ENCODE measurements at places on chromosomes 13 and 19.

- no peak for DNase-seq
Observed at GRCh38 chr19:11418549-11419506, at the start of gene RGL3. RGL3 (minus strand) TSS chr19:11419314; CDS start chr19:11419278, 36 bp downstream.

DNA sequence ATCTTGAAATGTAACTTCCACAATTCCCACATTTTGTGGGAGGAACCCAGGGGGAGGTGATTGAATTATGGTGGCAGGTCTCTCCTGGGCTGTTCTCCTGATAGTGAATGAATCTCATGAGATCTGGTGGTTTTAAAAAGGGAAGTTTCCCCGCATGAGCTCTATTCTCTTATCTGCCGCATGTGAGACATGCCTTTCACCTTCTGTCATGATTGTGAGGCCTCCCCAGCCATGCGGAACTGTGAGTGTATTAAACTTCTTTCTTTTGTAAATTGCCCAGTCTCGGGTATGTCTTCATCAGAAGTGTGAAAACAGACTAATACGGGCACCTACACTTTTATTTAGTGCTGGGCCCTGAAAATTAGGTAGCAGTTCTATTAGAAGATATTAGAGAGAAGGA lies 45.8 kb downstream of the TNFSF13B start:
- DNase-seq = no peak

- no peak for DNase-seq
Observed at GRCh38 chr19:56983171-56983570, 136.6 kb upstream of the USP29 start.

DNA sequence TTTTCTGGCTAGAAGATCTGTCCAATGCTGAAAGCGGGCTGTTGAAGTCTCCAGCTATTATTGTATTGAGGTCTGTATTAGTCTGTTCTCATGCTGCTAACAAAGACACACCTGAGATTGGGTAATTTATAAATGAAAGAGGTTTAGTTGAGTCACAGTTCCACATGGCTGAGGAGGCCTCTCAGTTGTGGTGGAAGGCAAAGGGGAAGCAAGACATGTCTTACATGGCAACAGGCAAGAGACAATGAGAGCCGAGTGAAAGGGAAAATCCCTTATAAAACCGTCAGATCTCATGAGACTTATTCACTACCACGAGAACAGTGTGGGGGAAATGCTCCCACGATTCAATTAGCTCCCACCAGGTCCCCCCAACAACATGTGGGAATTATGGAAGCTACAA lies 980.4 kb downstream of the SLITRK5 start:
- DNase-seq = no peak

DNA sequence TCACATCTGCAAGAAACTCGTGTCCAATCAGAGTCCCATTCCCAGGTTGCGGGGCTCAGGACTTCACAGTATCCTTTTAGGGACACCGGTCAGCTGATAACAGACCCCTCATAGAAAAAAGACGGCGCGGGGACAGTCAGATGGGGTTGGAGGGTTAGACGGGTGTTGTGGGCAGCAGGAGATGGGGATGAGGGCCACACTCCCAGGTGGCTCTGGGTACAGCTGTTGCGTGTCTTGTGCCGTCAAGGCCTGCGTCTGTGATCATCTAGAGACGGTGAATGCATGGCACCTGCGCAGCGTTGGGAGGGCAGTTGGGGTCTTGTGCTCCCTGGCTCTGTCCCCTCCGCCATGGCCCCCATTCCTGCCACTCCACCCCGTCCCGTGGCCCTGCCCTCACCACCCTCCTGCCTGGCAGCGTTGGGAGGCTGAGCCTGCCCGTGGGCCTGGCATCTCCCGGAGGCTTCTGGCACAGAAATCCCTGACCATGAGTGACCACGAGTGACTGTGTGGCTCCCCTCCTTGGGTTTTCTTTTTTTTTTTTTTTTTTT lies 14.0 kb upstream of the TEKTIP1 start:
- no peak for DNase-seq

GRCh38 chr19:43699506-43700394 lies 16.1 kb upstream of the IRGC start:
- no peak for DNase-seq

- DNase-seq = no peak
Observed at GRCh38 chr19:33569821-33570220, 48.2 kb upstream of the PEPD start.

DNA sequence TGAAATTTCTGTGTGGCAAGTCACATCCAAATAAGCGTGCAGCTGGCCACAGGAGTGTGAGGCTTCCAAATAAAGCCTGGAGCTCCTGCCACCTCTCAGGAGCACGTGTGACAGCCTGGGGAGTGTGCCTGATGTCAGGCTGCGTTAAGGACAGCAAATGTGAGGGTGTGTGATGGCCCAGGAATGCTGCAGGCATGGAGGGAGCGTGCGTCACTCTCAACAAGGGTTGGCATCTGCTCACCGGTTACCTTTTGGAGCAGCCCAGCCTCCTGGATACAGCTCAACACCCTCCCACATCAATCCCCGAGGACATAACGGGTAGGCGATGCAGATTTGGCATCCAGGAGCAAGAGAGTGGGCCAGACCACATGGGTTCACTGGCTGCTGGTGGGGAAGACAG lies 19.0 kb downstream of the NUMBL start:
- no peak for DNase-seq

DNA sequence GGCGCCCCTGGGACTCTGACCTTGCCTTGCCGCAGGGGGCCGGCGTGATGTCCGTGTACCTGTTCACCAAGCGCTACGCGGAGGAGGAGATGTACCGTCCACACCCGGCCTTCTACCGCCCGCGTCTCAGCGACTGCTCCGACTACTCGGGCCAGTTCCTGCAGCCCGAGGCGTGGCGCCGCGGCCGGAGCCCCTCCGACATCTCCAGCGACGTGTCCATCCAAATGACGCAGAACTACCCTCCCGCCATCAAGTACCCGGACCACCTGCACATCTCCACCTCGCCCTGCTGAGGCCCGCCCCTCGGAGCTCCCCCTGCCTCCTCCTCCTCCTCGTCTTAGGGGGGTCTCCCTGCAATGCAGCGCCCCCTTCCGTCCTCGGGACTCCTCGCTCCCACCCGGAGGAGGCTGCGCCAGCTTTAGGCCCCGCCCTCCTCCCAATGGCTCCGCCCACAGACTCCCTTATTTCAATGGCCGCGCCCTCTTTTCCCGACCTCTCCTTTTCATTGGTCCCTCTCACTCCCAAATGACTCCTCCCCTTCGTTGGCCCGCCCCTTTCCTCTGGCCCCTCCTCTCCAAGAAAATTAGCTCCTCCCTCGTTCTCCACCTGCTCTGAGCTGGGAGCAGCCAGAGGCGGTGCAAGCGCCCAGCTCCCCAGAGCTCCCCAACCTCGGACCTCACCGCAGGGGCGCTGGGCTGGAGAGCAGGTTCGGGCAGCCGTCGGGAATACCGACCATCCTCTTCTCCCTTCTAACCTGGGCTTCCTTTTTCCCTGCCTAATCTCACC lies 20.5 kb upstream of the CACNG8 start:
- no peak for DNase-seq

DNA sequence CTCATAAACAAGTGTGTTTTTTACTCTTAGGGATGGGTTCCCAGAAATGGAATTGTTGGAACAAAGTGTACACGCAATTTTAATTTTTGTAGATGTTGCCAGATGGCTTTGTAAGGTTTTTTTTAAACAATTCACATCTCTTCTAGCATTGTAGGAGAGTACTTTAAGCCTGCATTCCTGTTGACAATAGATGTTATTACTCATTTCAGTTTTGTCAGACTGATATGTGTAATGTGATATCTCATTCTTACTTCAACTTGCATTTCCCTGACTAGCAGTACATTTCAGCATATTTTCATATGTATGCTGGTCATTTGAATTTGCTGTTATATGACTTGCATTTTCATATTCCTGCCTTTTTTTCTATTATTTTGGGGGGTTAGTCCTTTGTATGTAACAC lies 186.6 kb upstream of the SLITRK6 start:
- DNase-seq = no peak

- no peak for DNase-seq
Observed at GRCh38 chr13:113158946-113159345, 498 bp downstream of the PROZ start.

- DNase-seq = no peak
Observed at GRCh38 chr13:75687150-75687763, 51.1 kb downstream of the LMO7 start.

GRCh38 chr13:46178143-46178542 lies 3.8 kb downstream of the LCP1 start:
- no peak for DNase-seq

DNA sequence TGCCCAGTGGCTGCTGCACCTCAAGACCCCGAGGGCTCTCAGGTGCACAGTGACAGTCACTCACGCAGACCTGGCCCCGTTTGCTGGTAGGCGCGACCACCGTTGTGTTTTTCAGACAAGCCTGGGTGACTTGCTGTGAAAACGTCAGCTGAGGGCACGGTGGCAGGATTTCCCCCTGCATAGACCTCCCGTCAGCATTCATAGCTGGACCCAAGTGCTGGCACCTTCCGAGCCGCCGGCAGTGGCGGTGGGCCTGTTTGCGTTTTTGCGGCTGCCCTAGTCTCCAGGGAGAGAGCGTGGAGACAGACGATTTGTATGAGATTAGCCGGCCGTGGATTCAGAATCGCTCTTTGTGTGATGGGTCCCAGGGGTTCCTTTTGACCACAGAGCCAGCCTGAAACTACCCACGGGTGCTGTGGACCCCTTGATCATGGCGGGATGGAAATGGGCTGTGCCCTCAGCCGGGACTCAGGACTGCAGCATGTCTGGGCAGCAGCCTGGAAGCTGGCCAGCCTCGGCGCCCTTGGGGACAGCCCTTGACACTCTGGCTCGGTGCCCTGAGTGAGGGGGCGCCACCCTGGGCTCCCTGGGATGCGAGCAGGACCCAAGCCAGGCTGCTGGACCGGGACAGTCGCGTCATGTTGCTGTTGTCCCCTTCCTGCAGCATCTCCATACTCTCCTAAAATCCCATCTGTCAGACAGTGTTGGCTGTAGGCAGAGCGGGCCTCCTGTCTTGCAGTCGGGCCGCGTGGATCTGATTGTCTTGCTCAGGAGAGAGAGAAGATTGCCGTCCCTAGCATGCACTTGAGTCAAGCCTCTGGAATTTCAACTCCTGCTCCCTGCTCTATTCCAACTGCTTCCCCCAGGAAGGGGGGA lies 8.6 kb downstream of the KDM4B start:
- no peak for DNase-seq

DNA sequence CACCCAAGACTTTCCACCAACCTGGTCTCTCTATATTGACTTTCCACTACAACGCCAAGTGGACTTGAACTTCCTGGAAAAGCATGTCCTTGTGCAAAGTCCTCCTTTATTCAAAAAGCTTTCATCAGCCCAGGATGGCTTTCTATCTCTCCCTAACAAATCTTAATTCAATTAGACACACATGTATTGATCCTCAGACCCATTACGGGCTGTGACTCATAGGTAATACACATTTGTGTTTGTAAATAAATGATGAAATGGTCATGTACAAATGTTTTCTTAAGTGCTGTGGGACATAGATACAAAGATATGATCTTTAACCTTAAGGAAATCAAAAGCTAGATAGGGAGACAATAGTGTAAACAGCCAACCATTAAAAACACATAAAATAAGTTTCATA lies 1189.7 kb downstream of the EFNB2 start:
- no peak for DNase-seq

GRCh38 chr19:6230991-6231448 lies 48.8 kb downstream of the MLLT1 start:
- DNase-seq = no peak

- no peak for DNase-seq
Observed at GRCh38 chr13:99155821-99156220, 44.8 kb upstream of the UBAC2 start.

DNA sequence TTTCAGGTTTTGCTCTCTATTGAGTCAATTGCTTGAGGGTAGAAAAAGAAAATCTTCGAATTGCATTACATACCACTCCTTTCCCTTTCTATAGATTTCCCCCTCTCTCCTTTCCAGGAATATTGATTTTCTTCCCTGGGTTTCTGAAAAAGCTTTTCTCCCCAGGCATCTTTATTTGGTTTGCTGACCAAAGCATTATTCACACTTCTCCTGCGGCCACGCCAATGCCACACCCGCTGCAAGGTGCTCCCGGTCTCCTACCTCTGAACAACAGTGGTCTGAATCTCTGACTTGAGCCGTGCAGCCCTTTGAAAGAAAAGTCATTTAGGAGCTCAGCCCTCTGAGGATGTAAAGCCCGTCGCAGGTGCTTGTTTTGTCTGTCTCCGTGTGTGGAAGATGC lies 350.9 kb upstream of the TMTC4 start:
- no peak for DNase-seq

DNA sequence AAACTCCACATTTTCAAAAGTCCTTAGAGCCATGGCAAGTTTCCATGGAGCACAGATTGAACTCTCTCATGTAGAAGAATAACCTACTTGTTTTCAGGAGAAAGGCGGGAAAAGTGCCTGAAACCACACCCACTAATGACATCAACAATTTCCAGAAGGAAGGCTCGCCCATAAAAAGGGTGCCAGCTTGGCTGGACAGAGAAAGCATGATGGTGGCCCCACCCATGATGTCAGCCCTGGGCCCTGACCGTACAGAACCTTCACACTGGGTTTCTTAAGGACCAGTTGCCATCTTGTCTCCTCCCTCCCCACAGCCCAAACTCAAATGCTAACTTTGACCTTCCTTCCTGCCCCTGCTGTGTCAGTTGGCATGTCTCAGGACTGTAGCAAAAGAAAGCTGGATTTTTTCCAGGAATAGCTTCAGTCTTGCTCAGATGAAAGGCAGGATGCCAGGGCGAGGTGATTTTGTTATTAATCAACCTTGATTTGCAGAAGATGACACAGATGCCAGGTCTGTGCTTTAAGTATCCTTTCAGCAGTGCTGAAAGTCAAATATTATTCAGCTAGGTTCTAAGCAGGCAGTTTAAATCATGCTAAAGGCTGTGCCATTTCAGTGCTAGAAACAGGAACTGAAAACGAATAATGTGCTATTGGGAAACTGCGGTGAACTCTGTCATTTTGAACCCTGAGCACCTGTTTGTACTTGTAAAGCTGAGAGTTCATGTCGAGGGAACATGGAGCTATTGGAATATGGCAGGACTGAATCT lies 89.5 kb upstream of the RFC3 start:
- DNase-seq = no peak

DNA sequence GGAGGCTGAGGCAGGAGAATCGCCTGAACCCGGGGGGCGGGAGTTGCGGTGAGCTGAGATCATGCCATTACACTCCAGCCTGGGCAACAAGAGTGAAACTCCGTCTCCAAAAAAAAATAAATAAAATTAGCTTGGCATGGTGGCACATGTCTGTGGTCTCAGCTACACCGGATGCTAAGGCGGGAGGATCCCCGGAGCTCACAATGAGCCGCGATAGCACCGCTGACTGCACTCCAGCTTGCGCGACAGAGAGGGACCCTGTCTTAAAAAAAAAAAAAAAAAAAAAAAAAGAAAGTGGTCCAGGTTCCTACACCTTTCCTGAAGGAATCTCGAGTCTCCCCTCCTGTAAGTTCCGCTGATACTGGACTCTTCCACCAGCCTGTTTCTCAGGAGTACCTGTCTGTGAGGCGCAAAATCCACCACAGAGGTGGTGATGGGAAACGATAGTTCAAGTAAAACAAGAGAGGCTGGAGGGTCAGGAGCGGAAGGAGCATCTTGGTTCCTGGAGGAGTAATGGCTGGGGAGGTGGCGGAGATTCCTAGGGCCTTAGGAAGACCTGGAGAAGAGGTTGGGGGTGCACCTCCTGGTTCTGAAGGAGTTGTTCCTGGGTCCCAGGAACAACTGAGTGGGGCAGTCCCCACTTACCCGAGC lies 471 bp downstream of the FUT1 start:
- no peak for DNase-seq

GRCh38 chr19:48724796-48725753 lies 5.5 kb upstream of the MAMSTR start:
- no peak for DNase-seq

- no peak for DNase-seq
Observed at GRCh38 chr13:114049626-114050101, 75.8 kb upstream of the C13orf46 start.
